ENCODE measurements at places on chromosomes 7 and 10.

DNA sequence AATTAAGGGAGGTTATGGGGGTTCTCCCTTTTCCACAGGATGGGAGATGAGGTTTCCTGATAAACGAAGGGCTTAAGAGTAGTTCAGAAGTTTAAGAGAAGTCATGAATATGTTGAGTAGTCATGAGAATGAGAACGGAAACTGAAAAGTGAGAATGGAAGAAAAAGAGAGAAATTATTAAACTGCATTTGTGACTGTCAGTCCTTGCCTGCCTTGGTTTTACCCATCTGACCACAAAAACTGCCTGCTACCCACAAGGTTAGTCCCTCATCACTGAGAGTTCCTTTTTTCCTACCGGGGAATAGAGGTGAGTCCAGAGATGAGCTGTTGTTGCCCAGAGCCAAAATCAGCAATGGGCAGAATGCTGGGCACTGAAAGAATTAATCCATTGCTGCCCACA is 174.1 kb upstream of the BET1 start:
- DNase-seq, result no peak

- DNase-seq, result no peak
Observed at GRCh38 chr10:130631142-130632096, 495.2 kb downstream of the GLRX3 start.

- DNase-seq, result no peak
Observed at GRCh38 chr7:158946771-158947170, 90.4 kb downstream of the DYNC2I1 start.

DNA sequence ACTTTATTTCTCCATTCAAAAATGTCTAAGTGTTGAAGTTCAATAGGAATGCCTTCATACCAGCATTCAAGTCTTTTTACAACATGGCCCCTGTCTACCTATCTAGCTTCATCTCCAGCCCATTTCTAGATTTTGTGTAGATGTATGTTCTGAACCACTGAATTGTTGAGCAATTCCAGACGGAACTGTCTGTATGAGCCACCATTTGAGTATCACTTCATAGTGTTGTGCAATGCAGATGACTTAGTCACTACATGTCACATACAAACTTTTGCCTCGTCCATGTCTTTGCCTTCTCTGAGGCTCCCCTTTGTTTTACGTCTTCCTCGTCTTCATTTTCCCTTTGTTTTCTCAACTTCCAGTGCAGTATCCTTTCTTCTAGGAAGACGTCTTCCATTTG is 118.1 kb downstream of the INHBA start:
- no peak for DNase-seq

- DNase-seq, result peak; percentile 18
Observed at GRCh38 chr7:47474937-47475879, 106.7 kb downstream of the TNS3 start.

DNA sequence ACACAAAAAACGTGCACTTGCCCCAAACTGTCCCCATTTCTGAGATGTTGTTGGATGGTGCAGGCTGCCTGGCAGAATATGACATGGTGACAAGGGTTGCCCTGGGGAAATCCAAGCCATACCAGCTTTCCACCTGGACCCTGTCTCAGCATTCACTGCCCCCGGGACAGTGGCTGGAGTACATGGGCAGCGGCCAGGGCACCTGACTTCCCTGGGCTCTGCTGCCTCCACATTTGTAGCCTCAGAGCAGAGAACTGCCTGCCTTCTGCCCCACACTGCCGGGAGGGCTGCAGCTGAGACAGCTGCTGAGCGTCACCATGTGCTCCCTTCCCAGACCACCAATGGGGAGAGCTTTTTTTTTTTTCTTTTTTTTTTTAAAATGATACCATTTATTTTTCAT is 222.9 kb upstream of the ZNF32 start:
- no peak for DNase-seq

GRCh38 chr7:104469166-104469820 is 140.9 kb downstream of the LHFPL3 start:
- no peak for DNase-seq
